ENCODE measurements at places on chromosomes 1 and 21. TPM values are rescaled to one million over a fixed set of nuclear protein-coding genes. Genes with fewer than 3 reads are reported as not detected.

DNA sequence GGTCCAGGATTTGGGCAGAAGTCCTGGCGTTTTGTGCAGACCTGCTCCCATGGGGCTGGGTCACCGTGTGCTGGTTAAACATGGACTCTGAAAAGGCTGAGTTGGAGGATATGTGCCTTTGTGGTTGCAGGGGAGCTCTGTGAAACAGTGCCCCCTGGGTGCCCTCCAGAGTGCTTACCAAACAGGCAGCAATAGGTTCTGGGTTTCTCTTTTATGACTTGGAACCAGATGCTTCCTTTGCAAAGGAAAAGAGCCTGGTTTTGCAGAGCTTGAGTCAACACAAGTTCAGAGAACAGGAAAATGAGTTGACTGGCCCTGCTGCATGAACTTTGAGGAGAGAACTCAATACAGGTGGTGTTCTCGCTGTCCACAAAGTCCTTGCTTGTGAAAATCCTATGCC is 288.9 kb downstream of the TM2D1 start:
- DNase-seq = no peak
- no peaks in the 10 kb centered on the region for H3K36me3 ChIP-seq
- no peaks in the 10 kb centered on the region for H3K4me1 ChIP-seq
- no peaks in the 10 kb centered on the region for H3K27me3 ChIP-seq

DNA sequence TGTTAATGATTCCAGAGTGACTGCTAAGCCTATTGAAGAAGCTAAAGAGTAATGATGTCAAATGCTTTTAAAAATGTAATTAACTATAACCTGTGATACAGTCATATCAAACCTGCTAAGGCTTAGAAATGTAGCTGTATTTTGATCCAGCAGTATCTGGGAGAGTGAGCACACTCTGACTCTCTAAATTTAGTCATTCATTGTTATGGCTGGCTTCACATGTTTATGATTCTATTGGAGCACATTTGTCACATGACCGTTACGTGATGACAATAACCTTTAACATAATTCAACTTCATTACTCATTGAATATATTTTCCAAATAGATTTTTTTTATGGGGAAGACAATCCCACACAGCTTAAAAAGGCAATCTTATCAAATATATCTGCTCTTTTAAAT is 587.1 kb downstream of the LMO4 start:
- H3K27ac ChIP-seq = no peak overlapping the region
- H3K4me3 ChIP-seq = no peak overlapping the region
- H3K27me3 ChIP-seq = no peaks in the 10 kb centered on the region
- H3K36me3 ChIP-seq = no peaks in the 10 kb centered on the region

- DNase-seq = no peak
- no peak overlapping the region for H3K27ac ChIP-seq
- no peak overlapping the region for H3K4me3 ChIP-seq
- no peaks in the 10 kb centered on the region for H3K36me3 ChIP-seq
- H3K27me3 ChIP-seq = no peaks in the 10 kb centered on the region
These were observed 318.8 kb downstream of the PTPRU start for GRCh38 chr1:29555043-29555620.

DNA sequence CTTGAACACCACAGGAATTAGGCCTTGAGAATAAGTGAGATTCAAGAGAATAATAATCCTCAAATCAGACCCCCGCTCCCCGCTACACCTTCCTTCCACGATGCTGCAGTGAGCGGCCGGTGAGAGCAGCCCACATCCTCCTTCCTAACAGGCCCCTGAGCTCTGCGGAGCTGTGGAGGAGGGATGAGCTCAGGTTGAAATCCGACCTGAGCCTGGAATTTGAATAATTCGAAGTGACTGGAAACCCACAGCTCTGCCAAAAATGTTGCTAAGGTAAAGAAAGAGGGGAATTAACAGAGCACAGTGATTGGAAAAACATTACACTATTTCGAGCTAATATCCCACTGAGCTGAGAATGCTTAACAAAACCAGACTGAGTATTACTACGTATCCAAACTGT is 90.0 kb downstream of the URB2 start:
- H3K4me1 ChIP-seq = no peaks in the 10 kb centered on the region
- H3K27me3 ChIP-seq = no peaks in the 10 kb centered on the region
- H3K4me3 ChIP-seq = no peak overlapping the region
- no peaks in the 10 kb centered on the region for H3K36me3 ChIP-seq
- DNase-seq = no peak

The PSRC1 gene
- 5.8 TPM for polyA plus RNA-seq
